ENCODE measurements at places on chromosomes 13 and 19. TPM values are rescaled to one million over a fixed set of nuclear protein-coding genes. Genes with fewer than 3 reads are reported as not detected.

Gene URAD
- not detected for total RNA-seq

Gene GPR4
- total RNA-seq, result 0.12 TPM

Gene ELSPBP1
- not detected for total RNA-seq

Gene ZNF473
- total RNA-seq, result 6.5 TPM

Gene BEST2
- not detected for total RNA-seq

Gene VMAC
- 8.0 TPM for total RNA-seq

Gene TNFAIP8L1
- total RNA-seq, result 6.5 TPM

Gene ZNF560
- 0.75 TPM for total RNA-seq

Gene ZBTB32
- total RNA-seq, result not detected

Gene CEACAM4
- total RNA-seq, result not detected

Gene KLK1
- total RNA-seq, result not detected

Gene FUT1
- total RNA-seq, result 1.1 TPM

Gene MYO1F
- 0.22 TPM for total RNA-seq

Gene PSG6
- total RNA-seq, result not detected

Gene ANKRD27
- 52.6 TPM for total RNA-seq

Gene CDX2
- not detected for total RNA-seq

Gene MIR17HG
- 12.3 TPM for total RNA-seq

Gene CATSPERD
- not detected for total RNA-seq

Gene C19orf73
- total RNA-seq, result 1.2 TPM

Gene ZNF730
- 1.9 TPM for total RNA-seq

Gene B3GNT8
- total RNA-seq, result 1.5 TPM

Gene ATXN8OS
- not detected for total RNA-seq

Gene CKM
- 0.12 TPM for total RNA-seq

Gene ZIC2
- total RNA-seq, result not detected

Gene CRLF1
- 1.00 TPM for total RNA-seq

Gene ZIC5
- not detected for total RNA-seq

Gene SLC17A7
- not detected for total RNA-seq

Gene CBLC
- not detected for total RNA-seq

Gene TYK2
- total RNA-seq, result 80.7 TPM

Gene C13orf42
- not detected for total RNA-seq

Gene PEAK3
- not detected for total RNA-seq

Gene SPRY2
- 20.7 TPM for total RNA-seq

Gene CCNA1
- 9.4 TPM for total RNA-seq

Gene KLK8
- not detected for total RNA-seq

Gene NKPD1
- total RNA-seq, result 0.44 TPM

Gene SRRM5
- not detected for total RNA-seq

Gene ZNF613
- 4.9 TPM for total RNA-seq

Gene CCNE1
- total RNA-seq, result 5.6 TPM

Gene ZNF565
- total RNA-seq, result 5.2 TPM

Gene SLC25A41
- not detected for total RNA-seq

Gene SIGLEC5
- total RNA-seq, result not detected

Gene SHC2
- 2.7 TPM for total RNA-seq

Gene CRX
- not detected for total RNA-seq

Gene ZNF726
- 2.9 TPM for total RNA-seq

Gene NLRP7
- 0.22 TPM for total RNA-seq

Gene SSBP4
- total RNA-seq, result 63.0 TPM

Gene CLIP3
- total RNA-seq, result 12.6 TPM

Gene POGLUT2
- total RNA-seq, result 20.1 TPM

Measured in uterine smooth muscle cell (primary cell).